ENCODE measurements at places on chromosomes 2 and 18.

DNA sequence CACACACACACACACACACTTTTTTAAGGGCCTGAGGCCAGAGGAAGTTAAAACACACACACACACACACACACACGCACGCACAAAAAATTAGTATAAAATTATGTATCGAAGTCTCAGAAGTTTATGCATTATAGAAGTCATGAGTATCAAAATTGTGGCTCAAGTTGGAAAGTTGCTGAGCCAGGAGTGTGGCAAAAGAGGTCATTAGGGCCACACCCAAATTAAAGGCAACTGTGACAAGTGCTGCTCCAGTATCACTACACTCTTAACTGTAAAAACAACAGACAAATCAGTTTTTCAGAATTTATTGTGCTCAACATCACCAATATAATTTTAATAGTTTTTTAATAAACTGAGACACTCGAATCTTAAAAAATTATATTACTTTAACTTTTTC lies 36.9 kb downstream of the YWHAQ start:
- DNase-seq: no peak

DNA sequence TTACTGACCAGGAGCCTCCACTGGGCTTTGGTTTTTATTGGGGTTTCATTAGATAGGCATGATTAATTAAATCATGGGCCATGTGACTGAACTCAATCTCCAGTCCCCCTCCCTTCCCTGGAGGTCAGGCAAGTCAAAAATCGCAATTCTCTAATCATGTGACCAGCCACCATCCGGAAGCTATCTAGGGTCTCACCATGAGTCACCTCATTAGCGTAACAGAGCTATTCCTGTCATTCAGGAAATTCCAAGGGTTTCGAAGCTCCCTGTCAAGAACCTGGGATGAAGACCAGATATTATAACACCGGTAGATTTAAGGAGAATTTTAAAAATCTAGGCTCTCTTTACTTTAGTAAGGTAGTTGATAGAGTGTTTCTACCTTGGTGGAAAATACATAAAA lies 180.3 kb upstream of the TCF4 start:
- DNase-seq: no peak

GRCh38 chr18:24982831-24983230 lies 369.1 kb downstream of the ZNF521 start:
- DNase-seq: no peak

GRCh38 chr2:206378835-206379234 lies 64.5 kb upstream of the ADAM23 start:
- no peak for DNase-seq

DNA sequence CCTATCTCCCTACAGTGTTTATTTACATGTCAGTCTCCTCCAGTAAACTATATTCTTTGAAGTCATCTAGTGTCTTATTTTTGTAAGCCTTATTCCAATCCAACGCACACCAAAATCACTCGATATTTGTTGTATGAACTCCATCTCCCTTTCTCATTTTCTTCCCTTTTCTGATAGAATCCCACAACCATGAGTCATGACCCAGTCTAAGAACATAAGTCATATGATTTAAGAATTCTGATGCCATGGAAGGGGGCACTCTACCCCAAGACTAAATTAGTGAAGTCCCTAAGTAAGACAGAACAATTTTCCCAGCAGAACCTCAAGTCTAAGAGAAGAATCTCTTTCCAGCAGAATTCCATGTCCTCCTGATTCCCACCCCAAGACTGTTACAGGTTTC lies 5.4 kb downstream of the CHMP3 start:
- DNase-seq: no peak

DNA sequence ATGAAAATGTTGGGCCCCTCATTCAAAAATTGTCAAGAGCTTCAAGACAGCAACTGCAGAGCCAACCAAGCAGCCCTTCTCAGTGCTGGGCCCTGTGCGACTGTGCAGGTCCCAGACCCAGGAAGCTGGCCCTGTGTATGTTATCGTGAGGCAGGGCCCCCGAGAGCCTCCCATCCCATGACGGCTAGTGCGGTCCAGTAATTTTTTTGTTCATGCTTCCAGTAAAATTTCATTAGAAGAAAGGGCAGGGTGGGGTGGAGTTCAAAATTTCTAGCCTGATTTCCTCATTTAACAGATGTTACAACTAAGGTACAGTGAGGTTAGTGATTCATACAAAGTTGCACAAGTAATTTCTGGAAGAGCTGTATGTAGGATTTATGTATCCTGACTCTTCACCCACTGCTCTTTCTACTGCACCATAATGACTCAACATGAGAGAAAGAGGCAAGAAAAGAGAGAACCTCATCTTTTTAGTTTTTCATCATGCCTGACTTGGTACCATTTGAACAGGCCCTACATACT lies 105.5 kb downstream of the ZEB2 start:
- peak; percentile 89 for DNase-seq

- no peak for DNase-seq
These were observed 44.5 kb upstream of the SEMA4C start for GRCh38 chr2:96914332-96914731.

DNA sequence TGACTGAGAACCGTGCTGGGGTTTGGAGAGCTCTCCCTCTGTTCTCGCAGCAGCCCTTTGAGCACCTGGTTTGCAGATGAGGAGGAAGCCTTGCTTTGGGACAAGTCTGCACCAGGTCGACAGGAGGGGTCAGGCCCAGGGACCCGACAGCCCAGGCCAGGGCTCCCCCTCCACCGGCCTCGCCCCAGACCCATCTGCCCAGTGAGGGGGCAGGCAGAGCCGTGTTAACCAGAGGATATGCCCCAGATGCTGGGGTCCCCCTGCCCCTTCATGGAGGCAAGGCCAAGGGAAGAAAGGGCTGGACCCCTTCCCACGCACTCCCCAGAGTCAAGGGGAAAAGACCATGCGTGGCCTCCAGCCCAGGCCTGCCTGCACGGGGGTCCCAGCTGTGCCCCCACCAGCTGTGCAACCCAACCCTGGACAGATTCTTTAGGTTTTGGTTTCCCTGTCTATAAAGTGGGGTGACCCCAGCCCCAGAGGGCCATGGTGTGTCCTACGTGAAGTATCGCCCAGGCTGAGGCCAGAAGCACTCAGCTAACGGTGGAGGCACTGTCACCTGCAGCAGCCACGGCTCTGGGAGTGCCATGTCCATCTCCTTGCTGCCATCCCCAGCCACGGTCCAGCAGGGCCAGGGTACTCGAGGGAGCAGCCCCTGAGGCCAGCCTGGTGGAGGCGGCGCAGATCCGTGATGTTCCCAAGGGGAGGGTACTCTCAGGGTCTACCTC lies 4.8 kb upstream of the SNED1 start:
- DNase-seq: no peak

DNA sequence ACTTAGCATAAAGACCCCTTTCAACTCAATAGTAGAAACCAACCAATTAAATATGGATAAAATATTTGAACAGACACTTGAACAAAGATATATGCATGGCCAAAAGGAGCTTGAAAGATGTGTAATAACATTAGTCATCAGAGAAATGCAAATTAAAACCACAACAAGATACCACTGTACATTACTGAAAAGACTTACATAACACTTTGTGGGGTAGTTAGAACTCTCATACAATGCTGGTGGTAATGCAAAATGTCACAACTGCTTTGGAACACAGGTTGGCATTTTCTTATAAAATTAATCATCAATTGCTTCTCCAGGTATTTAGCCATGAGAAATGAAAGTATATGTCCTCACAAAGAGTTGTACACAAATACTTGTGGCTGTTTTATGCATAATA lies 60.7 kb downstream of the TTC27 start:
- DNase-seq: peak; percentile 24

GRCh38 chr2:223696719-223697118 lies 94.6 kb upstream of the SCG2 start:
- no peak for DNase-seq

- no peak for DNase-seq
These were observed 29.3 kb upstream of the HS6ST1 start for GRCh38 chr2:128347701-128348539.

Measured in AML-193 (cell line).